NCI-H446 treated with DMSO at 0.1 percent for 48 hours (cell line): ENCODE measurements at places on chromosomes 12 and 14.

DNA sequence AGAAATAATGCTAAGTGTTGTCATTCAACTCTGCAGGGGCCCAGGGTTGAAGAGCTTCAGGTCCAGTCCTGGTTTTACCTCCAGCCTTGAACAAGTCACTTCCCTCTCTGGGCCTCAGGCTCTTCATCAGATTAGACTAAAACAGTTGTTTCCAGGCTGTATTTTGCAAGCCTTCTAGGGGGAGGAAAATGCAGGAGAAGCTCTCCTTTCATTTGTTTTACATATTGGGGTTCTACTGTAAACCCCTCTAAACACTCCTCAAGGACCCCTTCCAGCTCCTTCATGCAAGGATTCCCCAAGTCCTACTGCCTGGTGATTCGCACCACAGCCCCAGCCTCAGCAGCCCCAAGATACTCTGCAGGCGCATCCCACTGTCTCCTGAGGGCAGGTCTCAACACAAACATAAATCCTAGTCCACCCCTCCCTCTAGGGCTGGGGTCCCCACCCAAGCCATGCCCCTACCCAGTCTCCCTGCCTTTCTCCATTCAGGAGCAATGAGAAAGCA lies 2.7 kb downstream of the SDR9C7 start:
- DNase-seq = no peak

DNA sequence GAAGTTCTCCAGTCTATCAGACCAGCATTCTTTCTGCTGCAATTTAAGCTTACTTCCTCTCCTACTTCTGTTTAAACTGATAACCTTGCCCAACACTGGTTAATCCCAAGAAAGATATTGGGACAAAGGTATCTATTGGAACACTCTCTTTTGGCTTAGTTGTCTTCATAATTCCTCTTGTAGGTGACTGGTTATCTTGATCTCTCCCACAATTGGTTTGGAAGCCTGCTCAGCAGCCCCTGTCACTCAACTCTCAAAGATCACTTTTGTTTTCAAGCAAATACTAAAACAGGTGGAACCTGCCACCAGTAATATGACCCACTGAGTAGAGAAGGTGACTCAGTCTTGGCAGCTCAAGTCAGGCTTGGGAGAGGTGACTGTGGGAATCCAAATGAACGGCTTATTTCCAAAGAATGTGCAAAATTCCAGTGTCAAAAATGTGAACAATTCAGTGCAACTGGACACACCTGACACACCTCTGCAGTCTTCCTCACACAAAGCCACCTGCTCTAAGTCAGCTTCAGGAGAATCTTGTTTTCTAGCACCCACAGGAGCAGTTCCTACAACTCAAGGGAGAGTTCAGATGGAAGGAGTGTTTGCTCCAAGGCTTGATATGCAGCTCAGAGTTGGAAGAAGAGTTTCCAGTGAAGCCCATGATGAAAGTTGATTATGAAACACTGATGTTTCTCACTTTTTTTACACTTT lies 83.2 kb upstream of the SLC38A2 start:
- no peak for DNase-seq

DNA sequence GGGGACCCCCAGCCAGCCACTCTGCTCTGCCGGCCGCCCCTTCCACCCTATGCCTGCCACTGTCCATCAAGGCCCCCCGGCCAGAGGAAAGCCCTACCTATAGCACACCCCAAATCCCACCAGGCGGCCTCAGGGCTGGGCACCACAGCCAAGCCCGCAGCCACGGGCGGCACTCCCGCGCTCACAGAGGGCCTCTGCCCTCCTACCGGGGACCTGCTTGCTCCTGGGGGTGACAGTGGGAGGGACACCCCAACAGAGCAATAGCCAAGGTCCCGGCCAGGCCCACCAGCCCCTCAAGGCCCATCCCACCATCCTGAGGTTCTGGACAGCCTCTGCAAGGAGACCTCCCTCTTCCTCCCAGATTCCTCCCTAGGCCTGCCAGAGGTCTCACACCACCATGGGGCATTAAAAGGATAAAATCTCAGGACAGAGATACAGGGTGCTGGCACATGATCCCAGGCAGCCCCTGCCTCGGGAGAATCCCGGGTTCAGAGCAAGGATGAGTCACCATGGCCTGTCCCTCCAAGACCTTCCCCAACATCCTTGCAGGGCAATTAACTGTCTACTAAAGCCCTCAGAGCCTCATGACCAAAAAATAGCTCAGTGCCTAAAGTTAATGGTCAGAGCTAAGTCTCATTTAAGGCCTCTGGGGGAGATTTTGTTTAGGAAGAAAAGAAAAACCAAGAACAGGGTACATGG lies 17.1 kb downstream of the CCDC85C start:
- no peak for DNase-seq

DNA sequence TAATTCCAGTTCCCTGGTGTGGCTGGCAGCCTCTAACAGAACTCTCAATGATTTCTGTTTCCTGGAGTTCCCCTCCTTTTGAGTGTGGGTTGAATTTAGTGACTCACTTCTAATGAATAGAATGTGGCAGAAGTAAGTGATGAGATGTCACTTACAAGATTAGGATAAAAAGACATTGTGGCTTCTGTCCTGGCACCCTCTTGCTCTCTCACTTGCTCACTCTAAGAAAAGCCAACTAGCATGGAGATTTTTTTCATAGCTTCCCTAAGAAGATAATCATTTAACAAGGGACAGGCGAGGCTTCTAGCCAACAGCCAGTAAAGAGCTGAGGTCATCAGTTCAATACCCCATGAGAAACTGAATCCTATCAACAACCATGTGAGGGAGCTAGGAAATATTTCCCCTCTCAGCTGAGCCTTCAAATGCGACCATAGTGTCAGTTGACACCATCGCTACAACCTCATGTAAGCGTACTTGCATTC lies 156.7 kb downstream of the TMTC3 start:
- peak; percentile 10 for DNase-seq

DNA sequence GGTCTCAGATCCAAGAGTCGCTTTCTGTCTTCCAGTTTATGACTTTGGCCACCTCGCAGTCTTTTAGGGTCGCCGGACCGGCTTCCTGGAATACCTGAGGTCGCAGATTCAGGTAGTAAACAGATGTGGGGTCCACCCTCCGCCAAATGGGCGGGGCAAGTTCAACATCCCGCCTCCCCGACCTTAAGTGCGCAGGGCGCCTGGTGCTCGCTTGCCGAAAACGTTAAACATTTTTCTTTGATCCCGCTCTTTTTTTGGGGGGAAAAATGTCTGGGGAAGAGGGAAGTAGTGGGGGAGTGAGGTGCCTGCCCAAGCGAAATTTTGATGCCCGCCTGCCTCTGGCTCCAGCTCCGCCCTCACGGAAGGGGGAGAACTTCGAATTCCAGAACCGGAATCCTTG lies 73.9 kb upstream of the TBX5 start:
- DNase-seq = no peak

GRCh38 chr14:24067133-24068082 lies 4.0 kb upstream of the CPNE6 start:
- no peak for DNase-seq

- DNase-seq = no peak
Observed at GRCh38 chr12:98352835-98353234, 162.6 kb upstream of the TMPO start.

DNA sequence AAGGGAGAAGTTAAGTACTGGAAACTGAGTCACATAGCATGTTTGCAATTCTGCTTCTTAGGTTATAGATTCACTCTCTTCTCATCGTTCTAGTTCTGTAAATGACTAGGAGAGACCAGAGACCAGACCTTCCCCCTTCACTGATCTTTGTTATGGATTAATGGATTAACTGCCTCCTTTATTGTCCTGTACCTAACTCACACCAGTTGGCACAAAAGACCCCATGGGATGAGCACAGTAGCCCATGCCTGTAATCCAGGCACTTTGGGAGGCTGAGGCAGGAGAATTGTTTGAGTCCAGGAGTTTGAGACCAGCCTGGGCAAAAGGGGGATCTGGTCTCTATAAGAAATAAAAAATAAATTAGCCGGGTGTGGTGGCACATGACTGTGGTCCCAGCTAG lies 20.8 kb downstream of the BCAT1 start:
- no peak for DNase-seq

DNA sequence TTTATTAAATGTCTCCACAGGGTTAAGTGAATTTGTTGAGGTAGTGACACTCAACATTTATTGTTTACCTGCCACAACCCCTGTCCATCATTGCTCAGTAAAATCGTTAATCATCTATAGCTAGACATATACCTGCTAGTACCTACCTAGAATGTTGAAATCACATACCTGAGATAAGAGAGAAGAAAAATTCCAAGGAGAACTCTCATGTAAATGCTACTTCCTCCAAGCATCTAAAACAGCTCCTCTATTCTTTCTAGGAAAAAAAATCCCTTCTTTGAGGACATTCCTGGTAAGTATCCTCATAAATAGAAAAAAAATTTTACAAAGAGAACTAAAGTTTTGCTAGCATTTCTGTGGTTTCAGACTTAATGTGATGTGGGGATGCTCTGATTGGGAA lies 325.1 kb downstream of the DAD1 start:
- no peak for DNase-seq

DNA sequence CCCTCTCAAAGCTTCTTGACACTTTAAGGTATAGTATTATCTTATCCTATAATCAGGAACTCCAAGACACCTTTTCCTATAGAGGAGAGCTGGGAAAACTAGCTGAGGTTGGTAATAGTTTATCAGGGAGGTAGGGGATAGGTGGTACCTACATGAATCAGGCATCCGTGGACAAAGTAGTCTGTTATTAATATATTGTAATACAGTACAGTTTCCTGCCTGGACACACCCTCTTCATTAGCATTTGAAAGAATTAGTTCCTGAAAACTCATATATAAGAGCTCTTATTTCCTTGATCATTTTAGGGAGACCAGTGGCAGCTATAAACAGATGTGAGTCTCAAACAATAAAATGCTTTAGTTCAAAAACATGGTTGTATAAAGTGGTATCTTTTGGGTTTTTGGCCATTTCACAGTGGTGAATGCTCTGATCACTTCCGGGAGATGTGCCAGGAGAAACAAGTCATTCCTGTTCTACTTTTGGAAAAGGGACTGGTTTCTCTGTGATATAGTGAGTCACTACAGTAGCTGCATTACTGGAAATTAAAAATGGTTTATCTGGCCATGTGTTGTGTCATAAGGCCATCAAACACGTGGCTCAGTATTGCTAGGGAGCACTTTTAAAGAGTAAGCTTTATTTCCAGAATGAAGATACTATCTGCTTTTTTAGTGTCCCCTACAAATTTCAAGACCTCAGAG lies 98.1 kb downstream of the KLRB1 start:
- DNase-seq = no peak

- no peak for DNase-seq
Observed at GRCh38 chr14:102058961-102059360, 27.9 kb downstream of the HSP90AA1 start.

DNA sequence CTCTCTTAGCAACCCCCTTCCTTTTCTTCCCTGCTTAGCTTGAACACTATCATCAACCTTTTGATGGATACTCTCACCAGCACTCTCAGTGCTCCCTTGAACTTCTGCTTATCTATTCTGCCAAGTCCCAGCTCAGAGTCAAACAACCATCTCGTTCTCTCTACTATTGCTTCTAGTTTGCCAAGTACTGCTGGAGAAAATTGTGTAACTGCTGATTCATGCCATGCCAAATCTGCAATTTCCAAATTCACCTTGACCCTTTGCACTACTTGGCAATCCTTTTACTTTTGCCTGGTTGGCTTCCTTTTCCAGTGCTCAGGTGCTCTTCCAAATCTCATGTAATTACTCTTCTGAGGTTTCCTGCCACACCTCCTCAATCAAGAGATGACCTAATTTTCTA lies 2.8 kb upstream of the CCDC196 start:
- no peak for DNase-seq

- DNase-seq = peak; percentile 11
Observed at GRCh38 chr12:95143621-95144205, 70.3 kb upstream of the NR2C1 start.

DNA sequence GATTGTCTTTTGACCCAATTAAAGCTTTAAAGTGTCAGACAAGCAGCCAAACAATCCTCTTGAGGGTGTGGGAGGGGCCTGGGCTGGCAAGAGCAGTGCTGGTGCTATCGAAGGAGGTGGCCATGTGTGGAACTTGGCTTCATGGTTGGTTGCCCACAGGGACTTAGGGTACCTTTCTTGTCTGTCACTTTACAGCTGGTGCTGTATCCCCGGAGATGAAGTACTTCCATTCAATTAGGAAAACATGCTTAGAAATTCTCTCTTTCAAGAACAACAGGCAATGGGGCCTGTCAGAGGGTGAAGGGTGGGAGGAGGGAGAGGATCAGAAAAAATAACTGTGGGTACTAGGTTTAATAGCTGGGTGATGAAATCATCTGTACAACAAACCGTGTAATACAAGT lies 86.5 kb downstream of the DAAM1 start:
- peak; percentile 67 for DNase-seq
